ENCODE measurements at places on chromosomes 12 and 14. TPM values are rescaled to one million over a fixed set of nuclear protein-coding genes. Genes with fewer than 3 reads are reported as not detected.
A peak's percentile ranks its signal among the peaks of the same experiment; 100 is the strongest.

OR4L1 gene
- total RNA-seq: not detected

INHBC gene
- 0.18 TPM for total RNA-seq

DNA sequence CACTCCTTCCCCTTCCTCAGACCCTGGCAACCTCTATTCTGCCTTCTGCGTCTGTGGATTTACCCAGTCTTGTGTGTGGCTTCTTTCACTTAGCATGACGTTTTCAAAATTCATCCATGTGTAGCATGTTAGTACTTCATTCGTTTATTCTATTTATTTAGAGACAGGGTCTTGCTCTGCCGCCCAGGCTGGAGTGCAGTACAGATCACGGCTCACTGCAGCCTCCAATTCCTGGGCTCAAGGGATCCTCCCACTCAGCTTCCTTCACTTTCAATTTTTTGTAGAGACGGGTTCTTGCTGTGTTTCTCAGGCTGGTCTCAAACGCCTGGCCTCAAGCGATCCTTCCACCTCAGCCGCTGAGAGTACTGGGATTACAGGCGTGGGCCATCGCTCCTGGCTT is 37.0 kb downstream of the B4GALNT3 start:
- peaks cover 2% of the 10 kb centered on the region for H3K4me1 ChIP-seq
- H3K36me3 ChIP-seq: peaks cover 4% of the 10 kb centered on the region
- no peak overlapping the region for H3K4me3 ChIP-seq
- no peak overlapping the region for H3K27ac ChIP-seq
- peaks cover 9% of the 10 kb centered on the region for H3K27me3 ChIP-seq

GRCh38 chr14:99581374-99581773 is 22.6 kb downstream of the CCDC85C start:
- no peaks in the 10 kb centered on the region for H3K27me3 ChIP-seq
- H3K27ac ChIP-seq: no peak overlapping the region

GRCh38 chr12:47900131-47901062 is 4.4 kb downstream of the VDR start:
- H3K27me3 ChIP-seq: peaks cover 12% of the 10 kb centered on the region
- H3K36me3 ChIP-seq: no peaks in the 10 kb centered on the region
- H3K27ac ChIP-seq: no peak overlapping the region
- H3K4me3 ChIP-seq: no peak overlapping the region

GRCh38 chr12:27524494-27524835 is 459 bp downstream of the PPFIBP1 start:
- peak overlapping the region; percentile 36 for H3K27ac ChIP-seq
- H3K4me3 ChIP-seq: peak overlapping the region; percentile 97
- H3K4me1 ChIP-seq: peaks cover 28% of the 10 kb centered on the region
- H3K36me3 ChIP-seq: no peaks in the 10 kb centered on the region

GRCh38 chr12:113860950-113861349 is 105.2 kb downstream of the RBM19 start:
- H3K4me1 ChIP-seq: peaks cover 16% of the 10 kb centered on the region
- no peak overlapping the region for H3K27ac ChIP-seq
- H3K4me3 ChIP-seq: no peak overlapping the region
- no peak for DNase-seq
- no peaks in the 10 kb centered on the region for H3K27me3 ChIP-seq
- no peaks in the 10 kb centered on the region for H3K36me3 ChIP-seq

DNA sequence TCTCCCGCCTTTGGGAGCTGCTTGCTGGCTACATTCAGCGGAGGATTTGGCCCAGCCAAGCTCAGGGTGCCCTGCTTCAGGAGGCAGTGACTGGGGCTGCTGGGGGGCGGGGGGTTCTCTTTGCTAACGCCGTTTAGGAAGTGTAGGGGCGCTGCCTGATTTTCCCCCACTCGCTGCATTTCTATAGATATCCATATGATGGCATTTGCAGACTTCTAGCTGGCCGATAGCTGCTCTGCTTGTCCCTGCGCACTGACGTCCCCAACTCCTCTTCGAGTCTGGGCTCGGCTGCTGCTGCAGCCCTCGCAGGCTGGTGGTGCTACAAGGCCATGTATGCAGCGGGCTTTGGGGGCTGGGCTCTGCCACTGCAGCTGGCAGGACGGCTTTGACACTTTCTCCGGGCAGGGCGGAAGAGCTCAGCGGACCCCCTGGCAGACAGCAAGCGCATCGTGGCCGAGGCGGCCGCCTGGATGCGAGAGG is 3.1 kb downstream of the LRFN5 start:
- H3K27ac ChIP-seq: no peak overlapping the region
- H3K36me3 ChIP-seq: no peaks in the 10 kb centered on the region
- H3K27me3 ChIP-seq: peaks cover 56% of the 10 kb centered on the region
- peak overlapping the region; percentile 44 for H3K4me3 ChIP-seq
- DNase-seq: no peak

DNA sequence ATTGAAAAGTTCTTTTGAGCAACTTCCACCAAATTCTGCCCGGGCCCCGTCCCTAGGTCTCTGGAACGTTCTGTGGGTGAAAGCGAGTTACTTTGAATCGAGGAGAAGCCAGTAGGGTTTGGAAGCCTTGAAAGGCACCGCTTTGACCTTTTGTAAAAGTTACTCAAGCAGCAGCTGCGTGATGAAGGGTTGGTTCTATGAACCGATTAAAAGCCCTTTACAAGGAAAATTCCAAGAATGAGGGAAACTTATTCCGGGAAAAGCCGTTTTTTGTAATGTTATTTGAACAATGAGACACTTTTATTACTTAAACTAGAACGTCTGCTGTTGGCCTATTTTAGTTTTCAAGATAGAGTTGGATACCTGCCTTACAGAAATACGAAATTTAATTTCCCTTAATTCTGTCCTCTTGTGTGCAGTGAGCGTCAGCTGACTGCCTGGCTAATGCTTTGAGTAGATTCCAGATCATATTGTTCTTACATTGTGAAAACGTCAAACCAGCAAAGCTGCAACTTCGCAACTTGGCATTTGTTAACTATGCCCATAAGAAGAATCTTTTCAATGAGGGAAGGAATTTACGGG is 906 bp downstream of the LARP4 start:
- no peak for DNase-seq
- no peaks in the 10 kb centered on the region for H3K36me3 ChIP-seq
- H3K4me3 ChIP-seq: peak overlapping the region; percentile 98
- H3K27ac ChIP-seq: peak overlapping the region; percentile 90

GRCh38 chr12:70049596-70050360 is 193.5 kb upstream of the CNOT2 start:
- H3K27ac ChIP-seq: no peak overlapping the region
- H3K36me3 ChIP-seq: no peaks in the 10 kb centered on the region
- H3K4me1 ChIP-seq: no peaks in the 10 kb centered on the region
- DNase-seq: peak; percentile 23
- peaks cover 22% of the 10 kb centered on the region for H3K27me3 ChIP-seq

Data from naive thymus-derived CD8-positive, alpha-beta T cell (primary cell).